Fibroblast of skin of right quadriceps (primary cell): ENCODE measurements at places on chromosomes 3 and 15.

DNA sequence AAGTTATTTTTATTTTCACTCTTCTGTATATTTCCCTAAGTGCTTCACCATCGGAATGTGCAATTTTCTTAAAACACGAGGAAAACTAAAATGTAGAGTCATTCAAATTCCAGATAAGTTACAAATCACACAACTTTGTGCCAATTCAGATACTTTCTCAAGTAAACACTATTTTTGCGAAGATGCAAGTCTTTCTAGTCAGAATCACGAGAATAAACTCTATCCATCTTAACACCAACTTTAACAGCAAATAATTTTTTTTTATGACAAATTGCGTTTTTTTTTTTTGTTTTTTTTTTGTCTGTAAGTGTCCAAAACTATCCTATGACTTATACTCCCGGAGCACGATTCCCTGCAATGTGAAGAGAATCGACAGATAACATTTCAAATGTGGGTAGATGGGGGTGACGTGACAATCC, 1.3 kb downstream of the STAG1 start:
- peak; percentile 66 for DNase-seq

DNA sequence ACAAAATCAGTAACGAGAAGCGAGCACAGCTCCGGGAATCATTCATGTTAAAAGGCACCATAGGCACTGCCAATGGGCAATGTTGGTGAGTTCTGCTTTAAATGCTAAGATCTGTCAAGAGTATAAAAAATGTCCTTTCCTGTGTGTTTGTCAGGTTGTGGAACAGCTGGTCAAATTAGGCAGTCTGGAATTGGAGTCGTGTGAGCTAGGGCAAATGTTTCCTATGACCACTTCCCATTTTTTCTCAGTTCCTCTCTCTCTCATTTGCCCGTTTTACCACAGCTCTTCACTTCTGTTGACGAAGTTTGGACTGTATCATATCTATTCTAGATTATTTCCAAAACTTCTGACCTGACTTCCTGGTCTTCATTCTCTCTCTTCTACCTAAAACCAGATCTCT, 60.8 kb upstream of the GOLIM4 start:
- DNase-seq, result no peak

DNA sequence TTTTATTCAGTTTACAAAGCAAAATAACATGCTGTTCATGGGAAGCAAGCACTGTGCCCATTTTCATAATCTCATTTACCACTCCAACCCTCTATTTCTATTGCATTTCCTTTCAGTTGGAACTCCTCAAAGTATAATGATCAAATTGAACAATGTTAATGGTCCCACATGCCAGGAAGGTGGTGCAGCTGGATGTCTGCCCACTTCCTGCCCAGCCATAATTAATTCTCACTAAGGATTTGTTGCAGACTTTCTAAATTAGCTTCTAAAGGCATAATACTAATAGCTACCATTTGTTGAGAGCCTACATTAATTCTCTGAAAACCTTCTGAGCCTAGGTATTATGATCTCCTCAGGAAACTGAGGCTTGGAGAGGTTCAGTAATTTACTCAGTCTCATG, 316.1 kb upstream of the TPM1 start:
- no peak for DNase-seq

- DNase-seq, result no peak
Measured at GRCh38 chr3:97949110-97949485, 23.1 kb downstream of the RIOX2 start.
